NCI-H446 treated with DMSO at 0.1 percent for 48 hours (cell line): ENCODE measurements at places on chromosomes 12 and 14.

DNA sequence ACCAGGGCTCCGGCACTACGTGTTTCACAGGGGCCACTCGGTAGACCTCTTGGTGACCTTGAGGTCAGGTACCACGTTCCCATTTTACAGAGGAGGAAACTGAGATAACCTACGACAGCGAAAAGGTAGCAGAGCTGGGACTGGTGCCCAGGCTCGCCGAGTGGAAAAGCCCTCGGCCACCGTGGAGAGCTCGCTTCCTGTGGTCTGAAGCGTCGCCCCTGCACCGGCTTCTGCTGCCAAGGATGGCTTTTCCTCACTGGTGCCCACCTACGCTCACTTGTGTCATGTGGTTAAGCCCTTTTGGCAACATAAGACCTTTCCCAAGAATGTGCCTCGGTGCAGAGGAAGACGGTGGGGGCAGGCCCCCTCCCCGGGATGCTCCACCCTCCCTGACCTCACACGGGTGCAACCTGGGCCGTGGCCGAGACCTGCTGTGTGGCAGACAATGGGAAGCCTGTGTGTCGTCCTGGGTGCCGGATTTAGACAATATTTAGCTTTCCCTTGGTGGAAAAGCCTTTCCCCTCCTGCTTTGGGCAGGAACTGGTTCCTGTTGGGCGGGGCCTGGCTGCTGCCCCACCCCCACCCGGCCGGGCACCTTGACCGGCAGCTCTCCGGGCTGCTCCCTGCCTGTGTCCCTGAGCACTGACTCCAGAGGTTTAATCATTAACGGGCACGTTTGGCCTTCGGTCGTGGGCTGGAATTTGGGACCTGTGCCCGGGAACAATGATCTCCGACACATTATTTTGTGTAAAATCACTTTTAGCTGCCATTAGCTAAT lies 32.4 kb upstream of the PPP1R13B start:
- DNase-seq: no peak

DNA sequence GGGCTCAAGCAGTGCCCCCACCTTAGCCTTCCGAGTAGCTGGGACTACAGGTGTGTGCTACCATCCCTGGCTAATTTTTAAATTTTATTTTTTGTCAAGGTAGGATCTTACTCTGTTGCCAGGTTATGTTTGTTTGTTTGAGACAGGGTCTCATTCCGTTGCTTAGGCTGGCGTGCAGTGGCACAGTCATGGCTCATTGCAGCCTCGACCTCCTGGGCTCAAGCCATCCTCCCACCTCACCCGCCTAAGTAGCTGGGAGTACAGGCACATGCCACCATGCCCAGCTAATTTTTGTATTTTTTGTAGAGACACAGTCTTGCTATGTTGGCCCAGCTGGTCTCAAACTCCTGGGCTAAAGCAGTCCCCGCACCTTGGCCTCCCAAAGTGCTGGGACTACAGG lies 83.3 kb upstream of the KCNH3 start:
- DNase-seq: no peak

DNA sequence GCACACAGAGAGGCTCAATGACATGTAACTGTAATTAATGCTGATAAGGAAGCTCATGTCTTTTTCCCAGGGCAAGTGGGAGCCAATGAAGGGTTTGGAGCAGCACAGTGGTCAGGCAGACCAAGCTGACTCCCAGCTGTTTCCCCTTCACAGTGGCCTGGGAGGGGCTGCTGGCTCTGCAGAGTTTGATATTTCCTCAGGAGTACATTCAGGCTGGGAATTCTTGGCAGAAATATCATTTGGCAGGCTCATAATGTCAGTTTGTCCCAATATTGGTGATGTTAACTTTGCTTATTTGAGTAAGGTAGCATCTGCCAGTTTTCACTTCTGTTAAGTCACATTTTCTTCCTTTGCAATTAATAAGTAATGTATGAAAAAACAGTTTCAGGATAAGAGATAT lies 247.0 kb downstream of the EMP1 start:
- peak; percentile 57 for DNase-seq

DNA sequence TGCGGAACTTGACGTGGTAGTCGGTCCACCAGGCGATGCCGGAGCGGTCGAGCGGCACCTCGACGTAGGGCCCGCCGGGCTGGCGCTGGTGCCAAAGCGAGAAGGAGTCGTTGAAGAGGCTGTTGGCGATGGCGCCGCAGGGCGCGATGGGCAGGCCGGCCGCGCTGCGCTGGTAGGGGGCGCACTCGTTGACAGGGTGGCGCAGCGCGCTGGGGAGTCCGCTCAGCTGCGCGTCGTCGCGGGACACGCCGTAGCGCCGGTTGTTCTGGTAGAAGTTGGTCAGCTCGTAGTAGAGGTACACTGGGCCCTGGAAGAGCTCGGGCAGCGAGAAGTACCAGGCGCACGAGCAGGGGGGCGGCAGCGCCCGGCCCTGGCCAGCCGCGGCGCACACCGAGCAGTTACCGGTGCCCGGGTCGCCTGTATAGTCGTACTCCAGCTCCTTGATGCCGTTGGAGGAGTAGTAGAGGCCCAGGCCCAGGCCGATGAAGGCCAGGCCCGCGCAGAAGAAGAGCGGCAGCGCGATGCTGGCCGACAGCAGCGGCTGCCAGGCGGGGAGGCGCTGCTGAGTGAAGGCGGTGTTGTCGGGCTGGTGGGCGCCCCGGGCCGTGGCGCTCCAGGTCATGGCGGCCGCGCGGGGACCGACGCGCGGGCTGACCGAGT lies 482 bp downstream of the TMEM30B start:
- no peak for DNase-seq

- no peak for DNase-seq
Observed at GRCh38 chr12:45077251-45077650, 26.4 kb upstream of the DBX2 start.

- DNase-seq: no peak
Observed at GRCh38 chr14:102496331-102496691, 13.3 kb downstream of the ANKRD9 start.

DNA sequence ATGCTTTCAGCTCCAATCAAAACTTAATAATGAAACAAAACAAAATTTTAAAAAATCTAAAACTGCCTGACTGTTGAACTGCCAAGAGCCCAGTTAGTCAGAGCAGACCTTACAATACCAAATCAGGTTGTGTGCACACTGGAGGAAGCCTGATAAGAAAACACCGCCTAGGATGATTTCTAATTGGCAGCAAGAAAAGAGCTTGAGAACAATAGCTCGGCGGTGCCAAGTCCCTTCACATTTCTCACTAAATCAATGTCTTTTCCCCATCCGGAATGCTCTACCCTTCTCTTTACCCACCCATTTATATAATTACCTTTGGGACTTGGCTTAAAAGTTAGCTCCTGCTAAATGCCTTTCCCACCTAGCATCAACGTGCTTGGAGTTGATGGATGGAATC lies 256.7 kb downstream of the C12orf75 start:
- DNase-seq: no peak

DNA sequence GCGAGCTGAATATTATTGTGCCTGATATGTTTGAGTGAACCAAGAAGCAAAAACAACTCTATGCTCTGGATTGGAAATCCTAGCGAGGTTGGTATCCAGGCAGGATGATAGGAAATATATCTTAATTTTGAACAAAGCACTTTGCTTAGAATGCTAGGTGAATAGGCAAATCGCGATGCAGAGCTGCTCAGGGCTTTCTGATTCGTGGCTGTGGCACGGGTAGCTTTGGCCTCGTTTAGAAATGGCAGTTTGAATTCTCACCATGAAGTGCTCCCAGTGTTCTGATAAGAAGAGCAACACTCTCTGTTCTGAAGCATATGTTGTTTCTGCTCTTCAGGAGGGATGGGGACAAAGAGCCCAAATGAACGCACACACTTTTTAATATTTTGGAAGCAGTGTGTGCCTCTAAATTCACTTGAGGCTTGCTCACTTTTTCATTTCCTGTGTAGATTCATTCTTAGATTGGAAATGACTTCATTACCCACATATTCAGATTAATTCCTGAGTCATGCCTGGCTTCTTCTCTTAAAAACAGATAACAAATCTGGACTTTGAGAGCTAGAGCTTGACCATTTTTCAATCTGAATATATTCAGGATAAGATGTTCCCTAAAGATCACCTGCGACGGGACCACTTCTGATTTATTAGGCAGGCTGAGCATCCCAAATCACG lies 200.9 kb downstream of the RPAP3 start:
- no peak for DNase-seq

GRCh38 chr14:99995700-99996356 lies 69.4 kb upstream of the EVL start:
- DNase-seq: no peak

GRCh38 chr14:79473651-79474050 lies 737.7 kb downstream of the DIO2 start:
- peak; percentile 51 for DNase-seq

- DNase-seq: no peak
Observed at GRCh38 chr14:57918791-57919190, 52.9 kb upstream of the SLC35F4 start.

DNA sequence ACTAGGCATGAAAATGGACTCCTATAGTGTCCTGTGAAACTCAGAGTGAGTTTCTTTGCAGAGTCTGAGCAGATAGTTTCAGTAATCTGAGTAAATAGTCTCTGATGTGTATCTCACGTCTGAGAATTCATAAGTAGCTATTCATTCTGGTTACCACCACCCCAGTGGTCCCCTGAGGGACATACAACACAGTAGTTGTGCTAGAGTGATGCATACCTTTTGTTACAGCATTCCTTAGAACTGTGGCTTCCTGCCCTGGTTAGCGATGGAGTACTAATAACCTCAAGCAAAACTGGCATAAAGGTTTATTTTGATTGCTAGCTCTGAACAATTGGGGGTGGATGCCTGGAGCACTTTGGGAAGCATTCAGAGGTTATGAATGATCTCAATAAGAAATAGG lies 114.7 kb downstream of the DAAM1 start:
- DNase-seq: no peak

DNA sequence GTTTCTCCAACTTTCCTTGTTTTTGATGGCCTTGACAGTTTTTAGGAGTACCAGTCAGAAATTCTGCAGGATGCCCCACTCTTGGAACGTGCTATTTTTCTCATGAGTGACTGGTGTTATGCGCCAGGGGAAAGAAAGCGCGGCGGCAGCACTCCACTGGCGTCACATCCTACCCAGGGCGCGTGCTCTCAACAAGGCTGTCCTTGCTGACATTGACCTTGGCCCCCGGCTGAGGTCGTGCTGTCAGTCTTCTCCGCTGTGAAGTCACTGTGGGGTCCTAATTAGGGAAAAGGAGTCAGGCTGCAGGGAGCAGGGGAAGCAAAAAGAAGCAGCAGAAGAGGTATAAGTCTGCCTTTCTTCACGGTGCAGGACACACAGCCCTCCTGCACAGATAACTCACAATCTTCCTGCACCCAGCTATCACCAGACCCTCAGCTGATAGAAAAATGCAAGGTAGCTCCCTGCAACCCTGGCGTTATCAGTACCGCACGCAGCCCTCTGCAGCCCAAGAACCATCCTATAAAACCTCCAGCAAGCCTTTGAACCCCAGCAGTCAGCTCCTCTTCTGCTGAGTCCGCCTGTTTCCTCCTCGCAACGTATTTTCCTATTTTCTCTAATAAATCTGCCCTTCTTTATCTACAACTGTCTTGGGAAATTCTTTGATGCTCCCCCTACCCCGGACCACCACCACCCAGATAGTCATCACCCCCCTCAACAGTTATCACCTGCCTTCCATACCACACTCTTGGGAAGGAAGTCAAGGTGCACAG lies 48.0 kb upstream of the C14orf180 start:
- DNase-seq: no peak

DNA sequence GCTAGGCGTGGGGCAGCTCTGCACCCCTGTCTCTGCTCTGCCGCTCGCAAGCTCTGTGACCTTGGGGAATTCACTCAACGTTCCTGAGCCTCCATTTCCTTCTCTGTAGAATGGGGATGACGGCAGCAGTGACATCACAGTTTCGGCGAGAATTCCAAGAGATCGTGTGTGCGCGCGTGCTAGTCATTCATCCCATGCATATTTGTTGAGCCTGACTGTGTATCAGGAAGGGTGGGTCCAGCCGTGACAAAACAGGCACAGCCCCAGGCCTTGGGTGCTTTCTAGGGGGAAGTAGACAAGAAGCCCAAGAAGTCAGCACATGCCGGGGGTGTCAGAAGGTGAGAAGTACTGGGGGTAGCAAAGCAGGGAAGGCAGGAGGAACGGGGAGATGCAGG lies 145.6 kb upstream of the NCOR2 start:
- no peak for DNase-seq

DNA sequence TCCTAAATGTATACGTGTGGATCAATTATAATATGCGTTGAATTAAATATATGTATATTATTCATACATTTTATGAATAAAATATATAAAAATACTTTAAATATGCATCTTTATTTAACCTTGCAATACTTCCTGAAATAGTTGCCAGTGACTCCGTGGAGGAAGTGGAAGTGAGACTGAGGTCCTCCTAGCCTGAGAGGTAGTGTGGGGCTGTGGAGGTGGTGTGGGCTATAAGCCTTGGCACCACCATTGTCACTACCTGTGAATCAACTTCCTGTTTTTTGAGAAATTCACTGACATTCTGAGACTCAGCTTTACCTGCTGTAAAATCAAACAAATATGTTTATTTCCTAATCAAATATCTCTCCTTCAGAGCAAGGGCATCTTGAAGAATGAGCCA lies 514.2 kb downstream of the VRK1 start:
- no peak for DNase-seq

- no peak for DNase-seq
Observed at GRCh38 chr14:68153275-68153674, 333.7 kb downstream of the RAD51B start.

DNA sequence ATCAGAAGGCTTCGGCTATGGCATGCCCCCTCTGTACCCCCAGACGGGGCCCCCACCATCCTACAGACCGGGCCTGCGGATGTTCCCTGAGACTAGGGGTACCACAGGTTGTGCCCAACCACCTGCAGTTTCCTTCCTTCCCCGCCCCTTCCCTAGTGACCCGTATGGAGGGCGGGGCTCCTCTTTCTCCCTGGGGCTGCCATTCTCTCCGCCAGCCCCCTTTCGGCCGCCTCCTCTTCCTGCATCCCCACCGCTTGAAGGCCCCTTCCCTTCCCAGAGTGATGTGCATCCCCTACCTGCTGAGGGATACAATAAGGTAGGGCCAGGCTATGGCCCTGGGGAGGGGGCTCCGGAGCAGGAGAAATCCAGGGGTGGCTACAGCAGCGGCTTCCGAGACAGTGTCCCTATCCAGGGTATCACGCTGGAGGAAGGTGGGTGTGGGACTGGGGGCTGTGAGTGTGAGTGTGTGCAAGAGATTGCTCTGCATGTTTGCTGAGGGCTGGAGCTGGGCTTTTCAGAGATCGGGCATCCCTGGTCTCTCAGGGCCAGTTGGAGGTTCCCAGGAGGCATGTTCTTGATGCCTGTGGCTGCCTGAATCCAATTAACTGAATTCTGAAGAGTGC lies 8.6 kb downstream of the NFATC4 start:
- DNase-seq: no peak

GRCh38 chr12:9381619-9382018 lies 173.4 kb upstream of the PZP start:
- DNase-seq: no peak

- DNase-seq: no peak
Observed at GRCh38 chr14:68391311-68392014, 401.4 kb downstream of the ZFP36L1 start.

GRCh38 chr12:108390495-108391203 lies 51.5 kb upstream of the CMKLR1 start:
- no peak for DNase-seq

GRCh38 chr14:34113991-34114390 lies 163.1 kb upstream of the EGLN3 start:
- no peak for DNase-seq

- DNase-seq: no peak
Observed at GRCh38 chr12:113400362-113400761, 3.3 kb downstream of the SDS start.
